Breast epithelium (tissue), 4 donors: ENCODE measurements at places on chromosomes 5 and 9. TPM values are rescaled to one million over a fixed set of nuclear protein-coding genes. Genes with fewer than 3 reads are reported as not detected.

The ZER1 gene
- 34.1 TPM for total RNA-seq

GRCh38 chr9:69140123-69140735, 33.8 kb upstream of the TJP2 start:
- no peak for DNase-seq

GRCh38 chr5:73523861-73524260, 25.6 kb downstream of the BTF3 start:
- no peak for DNase-seq

DNA sequence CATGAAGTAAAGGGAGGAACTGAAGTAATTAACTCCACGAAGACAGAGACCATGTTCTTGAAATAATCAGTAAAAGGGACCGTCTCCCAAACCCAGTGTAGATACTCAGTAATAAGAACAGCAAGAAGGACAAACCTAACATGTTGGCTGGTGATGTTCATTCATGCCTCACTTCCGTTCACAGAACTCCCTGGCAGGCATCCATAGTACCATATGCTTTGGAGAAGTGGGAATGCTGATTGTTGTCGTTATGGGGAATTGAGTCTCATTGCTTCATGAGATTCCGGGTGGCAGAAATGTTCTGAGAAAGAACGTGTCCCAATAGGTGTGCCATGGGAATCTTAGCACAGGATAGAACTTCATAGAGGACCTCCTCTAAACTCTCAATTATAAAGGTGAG, 452.3 kb downstream of the ZSWIM6 start:
- no peak for DNase-seq
